Fibroblast of skin of right biceps (primary cell): ENCODE measurements at places on chromosomes 2 and 18.

DNA sequence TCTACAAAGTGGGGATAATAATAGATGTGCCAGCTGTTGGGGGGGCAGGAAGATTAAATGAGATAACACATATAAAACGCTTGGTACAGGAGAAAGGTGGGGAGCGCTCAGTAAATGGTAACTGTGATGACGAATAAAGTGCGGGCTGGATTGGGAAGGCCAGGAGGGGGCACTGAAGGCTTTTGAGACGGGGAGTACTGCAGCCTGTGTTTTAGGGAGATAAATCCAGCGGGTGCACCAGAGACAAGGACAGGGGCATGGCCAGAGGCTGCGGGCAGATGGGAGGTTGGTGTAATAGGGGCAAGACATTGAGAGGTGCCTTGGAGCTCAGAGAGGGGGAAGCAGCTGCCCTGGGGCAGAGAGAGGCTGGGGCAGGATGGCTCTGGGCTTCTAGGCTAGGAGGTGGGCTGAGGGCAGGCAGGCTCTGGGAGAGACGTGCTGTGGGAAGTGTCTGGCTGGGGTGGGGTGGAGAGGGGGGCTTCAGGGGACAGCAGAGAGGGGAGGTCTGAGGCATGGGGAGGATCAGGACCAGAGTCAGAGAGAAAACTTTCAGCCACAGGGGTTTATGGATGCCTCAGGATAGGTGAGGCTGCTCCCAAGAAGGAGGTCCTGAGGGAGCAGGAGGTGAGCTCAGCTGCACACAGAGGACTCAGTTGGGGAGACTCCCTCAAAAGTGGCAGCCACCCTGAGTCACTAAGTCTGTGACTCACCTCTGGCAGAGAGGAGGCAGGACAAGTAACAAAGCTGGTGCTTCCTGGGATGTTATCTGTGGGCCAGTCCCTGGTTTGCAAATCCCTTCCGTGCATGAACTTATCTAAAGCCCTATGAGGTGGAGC is 18.8 kb downstream of the TEX44 start:
- peak; percentile 85 for DNase-seq

DNA sequence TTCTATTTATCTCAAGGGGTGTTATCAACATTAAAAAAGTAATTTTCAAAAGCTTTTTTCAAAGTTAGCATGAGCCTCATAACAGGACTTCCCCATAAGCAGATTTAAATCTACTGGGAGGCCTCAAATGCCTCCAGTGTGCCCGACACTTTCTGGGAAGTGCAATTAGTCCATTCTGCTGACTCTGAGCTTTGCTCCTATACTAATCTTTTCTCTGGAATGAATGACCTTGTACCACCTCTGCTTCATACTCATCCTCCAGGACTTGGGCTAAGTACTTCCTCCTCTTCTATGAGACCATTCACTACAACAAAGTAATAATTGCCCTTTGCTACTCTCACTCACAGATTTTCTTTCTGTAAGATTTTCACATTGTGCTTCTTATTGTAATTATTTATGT is 111.1 kb downstream of the RIT2 start:
- no peak for DNase-seq

DNA sequence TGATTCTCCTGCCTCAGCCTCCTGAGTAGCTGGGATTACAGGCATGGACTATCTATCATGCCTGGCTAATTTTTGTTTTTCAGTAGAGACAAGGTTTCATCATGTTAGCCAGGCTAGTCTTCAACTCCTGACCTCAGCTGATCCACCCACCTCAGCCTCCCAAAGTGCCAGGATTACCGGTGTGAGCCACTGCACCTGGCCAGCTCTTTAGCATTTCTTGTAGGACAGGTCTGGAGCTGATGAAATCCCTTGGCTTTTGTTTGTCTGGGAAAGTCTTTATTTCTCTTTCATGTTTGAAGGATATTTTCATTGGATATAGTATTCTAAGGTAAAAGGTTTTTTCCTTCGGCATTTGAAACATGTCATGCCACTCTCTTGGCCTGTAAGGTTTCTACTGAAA is 20.2 kb downstream of the VPS54 start:
- no peak for DNase-seq

- DNase-seq = peak; percentile 58
These were observed 43.3 kb upstream of the SERPINB2 start for GRCh38 chr18:63844254-63844653.

- no peak for DNase-seq
These were observed 86.9 kb downstream of the SLC25A12 start for GRCh38 chr2:171807119-171807518.

DNA sequence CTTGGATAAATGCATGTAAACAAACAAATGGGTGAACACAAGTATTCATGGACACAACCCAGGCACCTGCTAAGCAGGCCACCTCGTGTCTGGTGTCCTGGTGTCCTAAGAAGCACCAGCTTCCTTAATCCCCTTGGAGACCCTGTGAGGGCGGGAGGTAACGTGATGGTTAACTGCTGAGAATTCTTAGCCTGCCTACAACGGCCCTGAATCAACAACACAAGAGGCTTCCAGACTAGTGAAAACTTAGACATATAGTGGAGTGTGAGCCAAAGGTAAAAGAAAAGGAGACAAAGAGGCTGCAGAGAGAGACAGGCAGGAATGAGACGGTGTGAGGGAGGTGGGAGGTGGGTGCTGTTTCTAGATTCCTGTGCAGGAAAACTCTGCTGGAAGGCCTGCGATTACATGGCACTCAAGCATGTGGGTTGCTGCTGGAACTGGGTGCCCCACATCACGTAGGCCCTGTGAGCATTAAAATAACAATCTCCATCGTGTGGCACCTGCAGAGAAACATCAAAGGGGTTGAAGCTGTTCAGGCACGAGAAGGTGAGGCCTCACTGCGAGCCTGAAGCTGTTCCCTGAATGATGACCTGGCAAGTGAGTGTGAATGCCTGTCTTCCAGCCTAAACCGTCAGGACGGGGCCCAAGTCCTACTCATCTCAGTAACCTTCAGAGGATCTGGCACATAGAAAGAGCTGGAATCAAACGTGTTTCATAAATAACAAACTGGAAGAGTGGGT is 64.2 kb downstream of the RPL37A start:
- no peak for DNase-seq

GRCh38 chr2:30026091-30027055 is 105.0 kb upstream of the ALK start:
- DNase-seq = peak; percentile 48

GRCh38 chr2:26633351-26633945 is 7.7 kb downstream of the CIB4 start:
- no peak for DNase-seq

GRCh38 chr2:24121469-24121868 is 1.7 kb downstream of the PFN4 start:
- DNase-seq = no peak

DNA sequence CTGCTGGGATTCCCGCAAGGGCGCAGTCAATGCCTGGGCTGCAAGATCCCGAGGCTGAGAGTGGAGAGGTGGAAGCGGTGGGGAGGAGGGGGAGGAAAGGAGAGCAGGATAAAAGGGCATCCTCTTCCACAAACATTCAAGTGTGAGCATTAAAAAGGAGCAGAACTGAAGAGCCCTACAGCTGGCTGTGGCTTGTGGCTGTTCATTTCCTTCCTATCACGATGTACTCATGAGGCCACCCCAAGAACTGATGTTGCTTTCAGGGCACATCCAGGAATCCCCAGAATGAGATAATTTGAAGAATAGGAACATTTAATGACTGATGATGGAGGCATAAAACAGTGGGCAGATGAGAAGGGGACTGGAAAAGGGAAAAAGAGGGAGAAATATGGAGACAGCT is 230.8 kb upstream of the SMIM21 start:
- no peak for DNase-seq

DNA sequence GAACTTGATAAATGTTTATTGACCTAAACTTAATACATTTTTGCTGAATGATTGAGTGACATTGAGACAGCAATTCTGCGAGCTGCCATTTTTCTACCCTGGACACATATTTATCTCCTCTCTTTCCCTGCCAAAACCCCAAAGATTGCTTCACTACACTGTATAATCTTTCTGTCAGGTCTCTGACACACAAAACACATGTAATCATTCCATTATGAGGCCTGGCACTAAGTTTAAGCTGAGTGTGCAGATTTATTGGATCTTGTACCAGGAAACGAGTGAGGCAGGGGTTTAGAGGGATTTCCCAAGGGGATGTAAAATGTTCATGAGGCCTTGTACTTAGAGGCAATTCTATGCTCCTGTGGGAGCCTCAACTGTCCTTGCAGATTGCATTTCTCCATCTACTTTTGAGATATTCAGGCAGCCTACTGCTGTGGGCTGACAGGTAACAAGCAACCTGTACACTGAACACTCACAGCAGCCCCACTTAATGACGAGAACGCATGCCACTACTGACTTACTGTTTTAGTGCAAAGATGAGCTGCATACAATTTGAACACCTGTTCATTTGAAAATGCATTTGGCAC is 13.7 kb upstream of the OSR1 start:
- DNase-seq = no peak

DNA sequence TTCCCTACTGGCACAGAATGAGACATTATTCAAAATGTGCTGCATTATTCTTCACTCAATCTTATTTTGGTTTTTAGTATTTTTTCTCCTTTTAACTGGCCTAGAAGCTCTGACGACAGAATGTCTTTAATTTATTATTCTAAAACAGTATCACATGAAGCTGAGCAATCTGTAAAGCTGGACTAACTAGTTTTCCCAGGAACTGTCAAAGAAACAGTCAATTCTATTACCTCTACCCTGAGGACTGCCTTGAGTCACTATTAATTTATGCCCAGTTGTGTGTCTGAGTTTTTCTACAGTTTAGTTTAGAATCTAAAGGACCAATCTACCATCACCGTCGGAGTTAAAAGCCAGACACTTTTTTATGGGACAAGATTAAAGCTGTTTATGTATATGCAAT is 31.6 kb downstream of the MBD2 start:
- no peak for DNase-seq
